ENCODE measurements at places on chromosomes 1 and 21.

GRCh38 chr1:192462616-192463015, 113.0 kb upstream of the RGS1 start:
- no peak for DNase-seq

GRCh38 chr1:177130451-177130945, 34.0 kb downstream of the ASTN1 start:
- DNase-seq: no peak

- no peak for DNase-seq
Observed at GRCh38 chr21:36093512-36093911, 23.7 kb downstream of the CBR1 start.

- DNase-seq: no peak
Observed at GRCh38 chr1:90993245-90993644, 28.6 kb downstream of the ZNF644 start.

GRCh38 chr1:5637171-5637570, 355.1 kb downstream of the NPHP4 start:
- no peak for DNase-seq

DNA sequence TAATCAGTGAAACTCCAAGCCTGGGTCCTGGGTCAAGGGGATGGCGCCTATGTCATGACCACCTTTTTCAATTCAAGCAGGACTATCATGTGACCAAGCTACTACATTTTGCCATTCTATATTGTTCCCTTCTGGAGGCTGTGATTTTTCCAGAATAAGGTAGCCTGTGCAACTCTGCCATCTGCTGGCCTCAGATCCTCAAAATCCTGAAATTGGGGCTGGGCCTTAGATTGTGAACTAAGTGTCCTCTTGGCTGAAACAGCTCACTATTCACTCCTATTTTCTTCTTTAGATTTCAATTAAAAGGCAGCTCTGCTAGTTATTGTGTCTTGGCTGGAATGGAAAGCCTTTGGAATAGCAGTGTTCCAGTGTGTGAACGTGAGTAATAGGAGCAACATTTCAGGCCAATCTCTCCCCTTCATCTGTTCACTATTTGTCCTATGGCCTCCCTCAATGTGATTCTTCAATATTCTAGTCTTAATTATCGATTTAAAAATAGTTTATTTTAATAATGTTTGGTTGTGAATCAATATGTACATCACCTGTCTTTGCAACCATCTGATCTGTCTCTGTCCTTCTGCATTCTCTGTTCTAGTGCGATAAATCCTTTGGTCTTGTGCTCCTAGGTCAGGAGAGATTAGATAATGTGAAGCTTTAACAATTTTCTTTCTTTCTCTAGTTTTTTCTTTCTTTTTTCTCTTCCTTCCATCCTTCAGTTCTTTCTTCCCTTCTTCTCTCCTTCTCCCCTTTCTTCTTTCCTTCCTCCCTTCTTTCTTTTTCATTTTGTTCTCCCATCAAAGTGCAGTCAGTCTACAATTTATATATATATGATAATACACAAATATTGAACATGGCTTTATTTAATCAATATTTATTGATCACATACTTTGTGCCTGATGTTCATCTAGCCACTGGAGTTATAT, 69.8 kb downstream of the CR1 start:
- DNase-seq: no peak

- DNase-seq: no peak
Observed at GRCh38 chr1:9630331-9631111, 21.0 kb upstream of the PIK3CD start.

- no peak for DNase-seq
Observed at GRCh38 chr1:225422795-225423517, 4.9 kb downstream of the LBR start.

DNA sequence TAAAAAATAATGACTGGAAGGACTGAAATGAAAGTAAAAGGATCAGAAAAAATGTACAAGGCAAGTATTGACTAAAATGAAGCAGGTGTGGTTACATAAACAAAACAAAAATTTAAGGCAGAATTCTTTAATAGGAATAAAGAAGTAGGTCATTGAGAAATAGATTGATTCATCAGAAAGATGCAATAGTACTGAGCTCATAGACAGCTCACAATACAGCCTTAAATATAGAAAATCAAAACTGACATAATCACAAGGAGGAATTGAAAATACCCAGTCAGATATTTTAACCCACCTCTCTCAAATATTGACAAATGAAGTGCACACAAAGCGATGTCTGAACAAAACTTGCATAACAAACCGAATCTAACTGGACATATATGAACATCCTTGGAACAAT, 366.8 kb upstream of the DPYD start:
- DNase-seq: no peak

DNA sequence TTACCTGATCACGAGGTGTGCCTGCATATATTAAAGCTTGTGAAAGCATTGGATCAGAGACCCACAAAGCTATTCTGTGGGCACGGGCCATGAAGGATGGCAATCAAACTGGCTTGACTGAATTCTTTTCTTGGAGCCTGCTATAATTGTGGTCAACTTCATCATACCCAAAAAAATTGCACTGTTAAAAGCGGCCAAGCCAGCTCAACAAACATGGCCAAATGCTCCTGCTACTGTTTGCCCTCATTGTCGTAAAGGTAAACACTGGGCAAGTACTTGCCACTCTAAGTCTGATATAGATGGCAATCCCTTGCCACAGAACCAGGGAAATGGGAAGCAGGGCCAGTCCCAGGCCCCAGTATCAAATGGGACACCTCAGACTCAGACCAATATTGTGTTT, 6.6 kb upstream of the GSTM5 start:
- no peak for DNase-seq

GRCh38 chr1:231121533-231121932, 40.3 kb upstream of the TRIM67 start:
- DNase-seq: no peak

DNA sequence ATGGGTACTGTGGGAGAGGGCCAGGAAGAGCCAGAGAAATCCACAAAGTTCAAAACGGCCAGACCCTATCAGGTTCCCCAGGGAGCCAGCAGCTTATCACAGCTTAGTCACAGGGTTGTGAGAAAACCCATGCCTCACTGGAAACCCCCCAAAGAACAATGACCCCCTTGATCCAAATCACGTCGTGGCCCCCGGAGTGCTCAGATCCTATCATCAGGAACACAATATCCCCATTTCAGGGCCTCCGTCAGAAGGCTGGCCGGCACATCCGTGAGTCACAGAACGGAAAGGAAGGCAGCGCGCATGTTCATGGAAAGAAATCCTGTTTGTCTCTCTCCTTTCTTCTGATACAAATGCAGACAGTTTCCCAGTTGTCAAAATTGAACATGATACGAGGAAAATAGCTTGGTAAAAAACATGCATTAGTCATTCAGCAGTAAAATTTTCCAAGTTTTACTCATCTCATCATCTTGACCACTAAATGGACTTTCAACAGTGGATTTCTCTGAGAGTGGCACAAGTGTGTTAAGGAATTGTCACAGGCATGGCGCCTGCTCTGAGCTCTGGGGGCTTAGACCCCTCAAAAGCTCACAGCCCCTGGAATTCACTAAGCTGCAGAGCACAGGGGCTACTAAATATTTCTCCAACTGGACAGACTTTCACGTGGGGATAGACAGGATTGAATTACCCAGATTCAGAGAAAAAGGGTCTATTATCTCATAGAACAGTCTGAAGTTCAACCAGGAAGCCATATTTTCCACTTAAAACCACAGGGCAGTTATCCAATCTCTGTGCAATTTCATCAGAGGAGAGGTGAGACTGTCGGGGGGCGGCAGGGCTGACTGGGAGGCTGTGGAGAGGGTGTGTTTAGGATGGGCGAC, 124.8 kb downstream of the RIPK4 start:
- no peak for DNase-seq

GRCh38 chr1:237562242-237562823, 328.4 kb downstream of the ZP4 start:
- peak; percentile 14 for DNase-seq

GRCh38 chr1:156551869-156552268, 20.5 kb downstream of the IQGAP3 start:
- no peak for DNase-seq

DNA sequence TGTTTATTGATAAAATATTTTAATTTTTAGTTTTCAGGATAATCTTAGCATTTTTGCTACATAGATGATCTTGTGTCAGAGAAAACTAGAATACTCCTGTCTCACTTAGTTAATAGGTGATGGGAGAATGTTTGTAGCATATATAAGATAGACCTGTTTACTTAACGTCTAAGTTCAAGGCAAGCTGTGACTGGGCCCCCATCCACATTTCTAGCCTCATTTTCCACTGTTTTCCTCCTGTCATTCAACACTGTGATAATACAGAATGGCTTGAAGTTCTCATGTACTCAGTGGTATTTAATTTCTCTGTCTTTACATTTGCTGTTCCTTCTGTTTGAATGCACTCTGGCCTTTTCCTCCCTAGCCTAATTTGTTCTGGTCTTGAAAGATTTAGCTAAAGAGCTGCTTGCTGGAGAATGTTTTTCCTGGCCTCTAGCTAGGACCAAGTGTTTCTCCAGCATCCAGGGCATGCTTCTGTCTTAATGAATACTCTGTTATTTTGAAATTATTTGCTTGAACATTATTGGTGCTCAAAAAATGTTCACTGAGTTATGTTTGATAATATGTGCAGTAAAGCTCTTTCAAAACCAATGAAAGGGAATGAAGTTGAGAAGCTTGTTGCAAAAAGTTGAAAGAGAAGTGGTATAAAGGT, 37.3 kb downstream of the USP25 start:
- DNase-seq: no peak

- no peak for DNase-seq
Observed at GRCh38 chr1:93556291-93556690, 108.4 kb downstream of the FNBP1L start.

- DNase-seq: no peak
Observed at GRCh38 chr1:36476945-36477344, 5.8 kb downstream of the CSF3R start.

GRCh38 chr1:202355944-202356553, 7.5 kb downstream of the PPP1R12B start:
- no peak for DNase-seq

- DNase-seq: no peak
Observed at GRCh38 chr1:172269644-172270043, 150.8 kb upstream of the C1orf105 start.

DNA sequence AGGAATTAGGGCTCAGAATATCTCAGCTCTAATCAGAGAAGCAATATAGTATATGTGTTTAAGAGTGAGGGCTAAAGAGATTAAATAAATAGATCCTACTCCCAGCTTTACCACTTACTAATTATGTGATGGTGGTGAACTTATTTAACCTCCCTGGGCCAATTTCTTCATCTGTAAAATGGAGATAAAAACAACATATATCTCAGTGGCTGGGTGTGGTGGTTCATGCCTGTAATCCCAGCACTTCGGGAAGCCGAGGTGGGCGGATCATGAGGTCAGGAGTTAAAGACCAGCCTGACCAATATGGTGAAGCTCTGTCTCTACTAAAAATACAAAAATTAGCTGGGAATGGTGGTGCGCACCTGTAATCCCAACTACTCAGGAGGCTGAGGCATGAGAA, 135.2 kb downstream of the SLC44A5 start:
- DNase-seq: no peak

GRCh38 chr1:232048481-232048880, 421.9 kb downstream of the DISC1 start:
- no peak for DNase-seq

DNA sequence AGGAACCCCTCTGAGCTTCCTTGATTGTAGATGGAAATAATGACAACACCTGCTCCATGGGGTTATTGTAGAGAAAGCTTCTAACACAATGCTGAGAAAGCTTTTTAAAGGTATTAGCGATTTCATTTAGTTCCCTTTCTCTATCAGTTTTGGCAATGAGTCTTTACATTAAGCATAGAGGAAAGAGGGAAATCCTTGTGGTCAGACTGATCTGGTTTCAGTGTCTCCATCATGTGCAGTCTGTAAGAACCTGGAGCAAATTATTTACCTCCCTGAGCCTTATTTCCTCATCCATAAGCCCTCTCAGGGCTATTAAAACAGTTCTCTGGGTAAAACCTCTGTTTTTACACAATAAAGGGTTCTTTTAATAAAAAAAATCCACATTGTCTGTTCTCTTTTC, 87.5 kb downstream of the FGGY start:
- DNase-seq: no peak

- no peak for DNase-seq
Observed at GRCh38 chr1:167722152-167722869, 529 bp downstream of the MPZL1 start.

- no peak for DNase-seq
Observed at GRCh38 chr1:64327119-64327518, 123.7 kb downstream of the UBE2U start.

GRCh38 chr1:73909043-73909562, 288.9 kb downstream of the LRRIQ3 start:
- DNase-seq: no peak

DNA sequence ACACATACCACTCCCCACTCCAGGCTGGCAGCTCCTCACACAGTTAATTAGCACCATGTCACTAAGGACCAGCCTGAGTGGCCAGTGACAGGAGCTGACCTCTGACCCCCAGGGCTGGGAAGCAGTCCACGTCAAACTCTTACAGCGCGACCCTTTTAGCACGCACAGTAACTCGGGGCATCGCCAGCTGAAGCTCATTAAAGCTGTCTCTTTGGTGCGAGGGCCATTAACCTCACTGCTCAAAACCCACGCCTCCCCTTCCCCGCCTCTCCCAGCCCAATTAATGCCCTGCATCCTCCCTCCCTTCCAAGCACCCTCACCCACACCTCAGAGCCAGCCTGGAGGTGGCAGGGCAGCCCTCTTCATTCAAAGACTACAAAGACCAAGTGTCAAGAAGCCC, 31.7 kb downstream of the DMAP1 start:
- no peak for DNase-seq

GRCh38 chr1:219790834-219791615, 137.3 kb downstream of the SLC30A10 start:
- DNase-seq: no peak

- DNase-seq: no peak
Observed at GRCh38 chr1:234899041-234899729, 229.5 kb downstream of the TOMM20 start.

GRCh38 chr1:180975551-180975950, 47.1 kb downstream of the STX6 start:
- no peak for DNase-seq

- no peak for DNase-seq
Observed at GRCh38 chr1:238675221-238675620, 711.1 kb upstream of the CHRM3 start.
